Activated CD8-positive, alpha-beta T cell treated with anti-CD3 and anti-CD28 coated beads for 36 hours (primary cell): ENCODE measurements at places on chromosomes 12 and 14. TPM values are rescaled to one million over a fixed set of nuclear protein-coding genes. Genes with fewer than 3 reads are reported as not detected.

DNA sequence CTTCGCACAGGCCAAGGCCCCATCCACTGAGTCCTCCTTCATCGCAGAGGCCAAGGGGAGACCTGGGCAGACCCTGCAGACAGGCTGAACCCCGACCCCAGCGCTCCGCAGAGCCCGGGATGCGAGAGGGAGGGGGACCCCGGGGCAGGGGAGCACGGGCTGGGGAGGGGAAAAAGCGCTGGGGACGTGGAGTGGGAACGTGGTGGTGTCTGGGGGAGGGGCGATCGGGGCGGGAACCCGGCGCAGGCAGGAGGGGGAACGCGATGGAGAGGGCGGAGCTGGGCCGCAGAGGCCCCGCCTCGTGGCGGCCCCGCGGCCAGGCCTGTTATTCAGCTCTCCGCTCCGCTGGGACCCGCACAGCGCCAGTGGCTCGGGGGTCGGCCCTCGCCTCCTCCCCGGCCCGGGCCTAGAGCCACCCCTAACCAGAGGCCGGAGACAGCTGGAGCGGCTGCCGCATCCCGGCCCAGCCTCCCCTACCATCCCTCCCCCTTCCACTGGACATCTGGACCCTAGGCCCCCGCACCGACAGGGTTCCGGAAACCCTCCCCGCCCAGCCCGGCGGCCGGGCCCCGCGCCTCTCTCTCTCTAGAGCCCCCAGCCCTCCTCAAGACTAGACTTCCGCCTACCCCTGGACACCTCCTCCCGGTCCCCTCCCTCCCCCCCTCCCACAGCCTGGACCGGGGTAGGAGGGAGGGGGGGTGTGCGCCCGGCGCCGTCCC is at the start of gene ARHGEF25:
ARHGEF25 (plus strand) TSS at position 328 of the 719 bp plus-strand sequence. CDS start 460 bp downstream, outside the sequence.
- peaks cover 9% of the 10 kb centered on the region for H3K4me1 ChIP-seq
- DNase-seq = peak; percentile 59
- no peaks in the 10 kb centered on the region for H3K36me3 ChIP-seq
- H3K4me3 ChIP-seq = peak within 1 kb of the TSS; percentile 70

DNA sequence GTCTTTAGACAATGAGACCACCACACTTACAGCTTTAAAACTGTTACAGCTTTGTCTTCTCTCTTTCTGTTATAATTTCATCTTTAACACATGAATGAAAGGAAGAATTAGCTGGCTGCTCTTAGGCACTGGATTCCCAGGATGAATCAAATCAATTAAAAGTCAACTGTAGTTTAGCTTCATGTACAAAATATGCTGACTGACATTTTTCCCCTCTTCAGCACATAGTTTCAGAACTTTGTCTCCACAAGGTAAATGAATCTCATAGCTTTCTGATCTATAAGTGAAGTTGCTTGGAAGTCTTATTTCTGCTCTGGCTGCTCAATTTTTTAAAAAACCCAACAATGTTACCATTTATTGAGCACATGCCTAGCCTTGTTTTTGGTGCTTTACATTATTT is 293.8 kb downstream of the GRIN2B start:
- no peak for DNase-seq
- H3K27me3 ChIP-seq = peaks cover 3% of the 10 kb centered on the region
- H3K27ac ChIP-seq = no peak overlapping the region
- H3K4me3 ChIP-seq = no peak overlapping the region
- H3K36me3 ChIP-seq = no peaks in the 10 kb centered on the region

Gene SLC25A47
- total RNA-seq = not detected

Gene KSR2
- 0.02 TPM for total RNA-seq
